ENCODE measurements at places on chromosomes 3 and 15.

DNA sequence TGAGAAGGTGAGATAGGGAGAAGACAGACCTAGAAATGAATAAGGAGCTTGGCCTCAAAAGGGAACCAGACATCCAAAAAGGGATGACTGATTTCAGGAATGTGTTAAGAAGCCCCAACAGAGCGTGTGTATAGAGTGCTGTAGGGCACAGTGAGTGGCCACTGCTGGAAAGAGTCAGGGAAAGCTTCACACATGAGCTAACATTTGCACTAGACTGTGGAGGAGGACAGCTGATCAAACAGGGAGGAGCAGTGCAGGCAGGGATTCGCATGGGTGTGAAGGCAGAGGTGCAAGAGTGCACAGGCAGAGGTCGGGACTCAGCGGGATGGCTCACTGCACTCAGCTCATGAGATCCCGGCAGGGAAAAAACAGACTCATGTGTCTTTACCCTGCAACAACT lies 61.8 kb downstream of the NPTN start:
- H3K4me1 ChIP-seq = peaks cover 12% of the 10 kb centered on the region
- no peak overlapping the region for H3K4me3 ChIP-seq
- peaks cover 37% of the 10 kb centered on the region for H3K36me3 ChIP-seq
- no peak for DNase-seq

- H3K4me1 ChIP-seq = peaks cover 6% of the 10 kb centered on the region
- H3K27ac ChIP-seq = no peak overlapping the region
- no peaks in the 10 kb centered on the region for H3K27me3 ChIP-seq
- no peaks in the 10 kb centered on the region for H3K36me3 ChIP-seq
These were observed 663.7 kb downstream of the AGBL1 start for GRCh38 chr15:86743283-86743903.

GRCh38 chr3:143565951-143566350 lies 282.3 kb downstream of the SLC9A9 start:
- no peaks in the 10 kb centered on the region for H3K4me1 ChIP-seq
- H3K27ac ChIP-seq = no peak overlapping the region
- DNase-seq = no peak
- H3K27me3 ChIP-seq = no peaks in the 10 kb centered on the region
- peaks cover 2% of the 10 kb centered on the region for H3K36me3 ChIP-seq

GRCh38 chr15:98043160-98044014 lies 82.9 kb downstream of the ARRDC4 start:
- no peak for DNase-seq
- no peaks in the 10 kb centered on the region for H3K27me3 ChIP-seq
- H3K4me3 ChIP-seq = no peak overlapping the region
- H3K27ac ChIP-seq = no peak overlapping the region
- H3K36me3 ChIP-seq = no peaks in the 10 kb centered on the region
- H3K4me1 ChIP-seq = no peaks in the 10 kb centered on the region

GRCh38 chr15:40680151-40680550 lies 14.8 kb upstream of the RAD51 start:
- H3K27ac ChIP-seq = no peak overlapping the region
- H3K27me3 ChIP-seq = no peaks in the 10 kb centered on the region
- peaks cover 1% of the 10 kb centered on the region for H3K36me3 ChIP-seq
- H3K4me1 ChIP-seq = peaks cover 8% of the 10 kb centered on the region
- no peak overlapping the region for H3K4me3 ChIP-seq

DNA sequence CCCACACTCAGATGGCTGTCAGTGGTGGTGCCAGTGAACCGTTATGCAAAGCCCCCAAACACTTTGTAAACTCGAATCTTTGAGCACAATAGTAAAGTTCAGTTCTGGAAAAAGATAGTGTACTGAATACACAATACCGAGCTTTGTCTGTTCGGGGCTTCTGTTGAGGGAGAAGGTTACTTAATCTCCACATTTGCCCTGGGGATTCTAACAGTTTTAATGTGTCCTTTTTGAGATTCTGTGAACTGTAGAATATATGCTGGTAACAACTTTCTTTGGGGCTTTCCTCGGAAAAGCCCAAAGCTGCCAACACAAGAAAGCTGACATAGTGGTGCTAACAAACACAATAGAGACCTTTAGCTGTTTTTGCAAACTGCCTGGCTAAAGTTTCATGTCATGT lies 686.5 kb downstream of the ROBO1 start:
- H3K27ac ChIP-seq = no peak overlapping the region
- no peak overlapping the region for H3K4me3 ChIP-seq
- H3K36me3 ChIP-seq = no peaks in the 10 kb centered on the region
- H3K27me3 ChIP-seq = no peaks in the 10 kb centered on the region

DNA sequence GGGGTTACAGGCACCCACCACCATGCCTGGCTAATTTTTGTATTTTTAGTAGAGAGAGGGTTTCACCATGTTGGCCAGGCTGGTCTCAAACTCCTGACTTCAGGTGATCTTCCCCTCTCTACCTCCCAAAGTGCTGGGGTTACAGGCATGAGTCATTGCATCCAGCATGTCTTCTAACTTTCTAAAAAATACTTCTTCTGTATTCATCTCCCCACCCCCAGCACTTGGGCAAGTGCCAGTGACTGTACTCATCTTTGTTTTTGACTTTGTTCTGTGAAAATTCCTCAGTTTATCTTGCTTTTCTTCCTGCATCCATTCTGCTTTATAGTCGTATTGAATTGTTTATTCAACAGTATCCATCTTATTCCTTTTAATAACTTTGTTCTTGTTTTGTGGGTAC lies 47.6 kb downstream of the ARIH1 start:
- no peak overlapping the region for H3K27ac ChIP-seq
- H3K4me1 ChIP-seq = peaks cover 33% of the 10 kb centered on the region
- peaks cover 28% of the 10 kb centered on the region for H3K36me3 ChIP-seq
- H3K4me3 ChIP-seq = no peak overlapping the region

DNA sequence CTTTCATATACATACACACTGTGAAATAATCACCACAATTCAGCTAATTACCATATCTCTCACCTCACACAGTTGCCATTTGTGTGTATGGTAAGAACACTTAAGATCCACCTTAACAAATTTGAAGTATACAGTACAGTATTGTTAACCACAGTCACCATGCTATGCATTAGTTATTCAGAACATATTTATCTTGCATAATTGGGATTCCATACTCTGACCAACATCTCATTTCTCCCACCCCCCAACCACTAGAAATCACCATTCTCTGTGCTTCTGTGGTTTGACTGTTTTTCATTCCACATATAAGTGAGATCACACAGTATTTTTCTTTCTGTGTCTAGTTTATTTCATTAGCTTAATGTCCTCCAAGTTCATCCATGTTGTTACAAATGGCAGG lies 247.7 kb upstream of the CTNNB1 start:
- no peaks in the 10 kb centered on the region for H3K36me3 ChIP-seq
- H3K27me3 ChIP-seq = peaks cover 31% of the 10 kb centered on the region
- DNase-seq = no peak
- no peak overlapping the region for H3K27ac ChIP-seq
- no peaks in the 10 kb centered on the region for H3K4me1 ChIP-seq
- H3K4me3 ChIP-seq = no peak overlapping the region

DNA sequence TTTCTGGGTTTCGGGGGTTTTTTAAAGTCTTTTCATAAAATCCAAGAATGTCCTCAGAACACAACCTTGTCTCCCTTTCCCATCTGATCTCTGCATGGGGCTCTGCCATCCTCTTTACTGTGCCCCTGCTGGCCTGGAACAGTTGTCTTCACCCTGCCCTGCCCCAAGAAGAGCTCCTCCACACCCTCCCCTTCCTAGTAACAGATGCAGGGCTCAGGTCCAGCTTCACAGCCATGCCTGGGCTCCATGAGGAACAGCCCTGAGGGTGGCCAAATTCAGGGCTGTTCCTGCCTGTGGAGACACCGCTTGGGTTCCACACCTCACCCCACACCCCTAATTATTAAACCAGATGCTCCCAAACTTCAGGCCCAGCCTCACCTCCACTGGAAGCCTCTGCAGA lies 12.9 kb upstream of the ULK3 start:
- no peak overlapping the region for H3K4me3 ChIP-seq
- no peak for DNase-seq
- peaks cover 36% of the 10 kb centered on the region for H3K4me1 ChIP-seq
- peaks cover 24% of the 10 kb centered on the region for H3K36me3 ChIP-seq
- peak overlapping the region; percentile 72 for H3K27ac ChIP-seq

DNA sequence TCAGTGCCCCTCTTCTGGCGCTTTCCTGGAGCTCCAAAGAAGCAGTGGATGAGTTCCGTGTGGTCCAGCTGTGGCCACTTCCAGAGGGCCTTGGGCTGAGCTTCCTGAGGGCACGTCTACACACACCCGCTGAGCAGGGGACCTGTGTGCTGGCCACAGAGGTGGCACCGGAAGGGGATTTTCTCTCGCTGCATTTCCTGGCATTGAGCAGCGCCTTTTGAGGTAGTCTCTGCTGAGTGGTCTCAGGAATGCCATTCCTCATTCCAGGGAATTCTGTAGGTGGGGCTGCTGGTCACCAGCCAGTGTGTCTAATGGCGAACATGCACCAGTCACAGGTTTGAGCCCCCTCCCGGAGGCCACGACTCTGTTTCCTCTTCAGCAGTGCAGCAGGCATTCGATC lies 48.1 kb downstream of the AMOTL2 start:
- peaks cover 54% of the 10 kb centered on the region for H3K27me3 ChIP-seq
- no peaks in the 10 kb centered on the region for H3K36me3 ChIP-seq
- no peak overlapping the region for H3K27ac ChIP-seq

DNA sequence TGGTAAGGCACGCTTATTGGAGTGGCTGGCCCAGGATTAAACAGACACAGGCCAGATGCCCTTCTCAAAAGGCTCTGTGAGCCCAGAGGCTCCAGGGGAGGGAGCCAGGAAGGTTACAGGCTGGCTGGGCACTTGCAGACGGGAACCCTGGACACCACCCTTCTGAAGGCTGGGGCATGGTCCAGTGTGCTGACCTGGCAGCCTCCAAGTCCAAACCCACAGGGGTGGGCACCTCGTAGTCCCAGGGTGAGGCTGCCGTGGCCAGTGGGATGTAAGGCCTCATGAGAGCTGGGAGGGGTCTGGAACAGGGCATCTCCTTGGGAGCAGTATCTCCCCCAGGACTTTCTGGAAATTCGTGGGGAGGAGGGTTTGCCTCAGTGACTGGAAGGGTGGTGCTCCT lies 19.6 kb downstream of the EFCC1 start:
- no peak overlapping the region for H3K4me3 ChIP-seq
- no peak overlapping the region for H3K27ac ChIP-seq
- no peak for DNase-seq
- H3K4me1 ChIP-seq = peaks cover 37% of the 10 kb centered on the region

DNA sequence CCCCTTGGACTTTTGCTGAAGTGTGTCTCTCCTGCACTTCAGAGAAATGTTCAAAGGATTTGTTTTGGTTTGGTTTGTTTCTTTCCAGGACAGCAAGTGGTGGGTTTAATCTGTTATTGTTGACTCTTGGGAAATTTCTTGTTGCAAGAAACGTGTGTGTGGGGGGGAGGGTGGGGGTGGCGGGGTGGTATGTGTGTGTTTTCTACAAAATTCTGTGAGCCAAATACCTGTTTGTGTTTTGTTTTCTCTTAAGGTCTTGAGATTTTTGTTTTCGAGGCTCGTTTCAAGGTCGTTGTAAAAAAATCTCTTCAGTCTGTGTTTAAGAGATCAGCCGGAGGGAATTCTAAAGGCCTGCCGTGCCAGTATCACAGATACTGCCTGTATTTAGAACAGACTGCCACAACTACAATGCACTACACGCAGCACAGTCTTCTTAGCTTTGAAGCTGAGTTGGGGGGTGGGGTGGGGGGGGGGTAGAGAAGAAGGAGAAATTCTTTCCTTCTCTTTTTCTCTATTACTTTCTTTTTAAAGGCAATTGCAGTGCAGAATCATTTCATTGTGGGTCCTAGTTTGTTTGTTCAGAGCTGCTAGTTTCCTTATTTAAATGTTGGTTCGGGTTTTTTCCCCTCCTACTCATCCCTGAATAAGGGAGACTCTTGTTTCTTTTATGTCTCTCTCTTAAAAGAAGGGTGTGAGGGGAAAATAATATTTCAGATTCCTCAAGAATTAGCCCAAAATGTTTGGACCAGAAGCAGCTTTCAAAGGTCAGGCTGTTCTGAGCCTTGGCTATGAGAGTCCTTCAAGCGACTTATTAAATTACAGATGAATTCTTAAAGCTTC lies 1.4 kb upstream of the BCL6 start:
- peak overlapping the region; percentile 99 for H3K27ac ChIP-seq
- H3K27me3 ChIP-seq = no peaks in the 10 kb centered on the region
- H3K4me3 ChIP-seq = peak overlapping the region; percentile 100
- DNase-seq = no peak
- H3K4me1 ChIP-seq = peaks cover 43% of the 10 kb centered on the region
- H3K36me3 ChIP-seq = peaks cover 40% of the 10 kb centered on the region

GRCh38 chr3:66269411-66269810 lies 48.6 kb downstream of the SLC25A26 start:
- no peak overlapping the region for H3K4me3 ChIP-seq
- H3K36me3 ChIP-seq = peaks cover 4% of the 10 kb centered on the region
- no peaks in the 10 kb centered on the region for H3K4me1 ChIP-seq
- no peak for DNase-seq
- H3K27me3 ChIP-seq = no peaks in the 10 kb centered on the region

- peaks cover 4% of the 10 kb centered on the region for H3K27me3 ChIP-seq
- H3K4me3 ChIP-seq = no peak overlapping the region
- DNase-seq = no peak
- no peak overlapping the region for H3K27ac ChIP-seq
- H3K36me3 ChIP-seq = peaks cover 2% of the 10 kb centered on the region
These were observed 104.2 kb downstream of the MYH15 start for GRCh38 chr3:108406063-108406660.

DNA sequence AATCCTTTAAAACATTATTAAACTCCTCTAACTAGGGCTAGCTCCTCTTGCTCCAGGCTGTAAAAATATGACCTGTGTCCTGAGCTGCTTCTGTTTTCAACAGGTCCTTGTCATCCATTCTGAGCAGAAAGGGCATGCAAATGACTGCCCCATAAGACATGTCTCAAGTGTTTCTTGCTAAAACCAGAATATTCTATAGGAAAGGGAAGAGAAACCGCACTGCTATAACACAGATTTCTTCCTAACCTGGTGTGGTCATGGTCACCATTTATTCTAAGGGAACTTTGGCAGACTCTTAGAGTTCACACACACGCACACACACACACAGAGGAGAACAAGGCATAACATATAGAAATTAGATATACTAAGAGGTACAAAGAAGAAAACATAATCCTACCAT lies 34.2 kb upstream of the B3GNT5 start:
- no peak overlapping the region for H3K27ac ChIP-seq
- H3K4me3 ChIP-seq = no peak overlapping the region
- DNase-seq = no peak
- peaks cover 6% of the 10 kb centered on the region for H3K36me3 ChIP-seq
- no peaks in the 10 kb centered on the region for H3K27me3 ChIP-seq

DNA sequence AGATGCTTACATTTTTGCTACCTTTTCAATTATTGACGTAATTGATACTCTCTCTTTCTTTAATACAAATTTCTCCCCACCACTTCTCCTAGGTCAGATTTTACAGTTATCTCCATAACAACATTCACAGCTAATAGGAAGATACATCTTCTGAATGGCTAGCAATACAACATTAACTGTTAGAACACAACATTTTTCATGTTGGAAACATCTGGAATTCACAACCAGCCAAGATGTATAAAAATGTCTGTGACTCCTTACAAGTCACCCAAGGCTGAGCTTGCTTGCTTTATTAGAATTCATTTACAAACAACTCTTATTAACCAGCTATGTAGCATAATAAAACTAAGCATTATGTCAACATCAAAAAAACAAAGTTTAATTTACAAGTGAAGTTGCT lies 81.0 kb upstream of the ROBO2 start:
- no peak for DNase-seq
- no peak overlapping the region for H3K4me3 ChIP-seq
- H3K27ac ChIP-seq = no peak overlapping the region
- no peaks in the 10 kb centered on the region for H3K4me1 ChIP-seq
